ENCODE measurements at places on chromosomes 2 and 18. TPM values are rescaled to one million over a fixed set of nuclear protein-coding genes. Genes with fewer than 3 reads are reported as not detected.

Gene CFC1
- 1.8 TPM for total RNA-seq

Gene KCNG2
- total RNA-seq, result 1.6 TPM

Gene CYP20A1
- 12.6 TPM for total RNA-seq

Gene VWC2L
- total RNA-seq, result 0.15 TPM

Gene DAW1
- not detected for total RNA-seq

Gene MFSD2B
- 0.29 TPM for total RNA-seq

Gene ODC1
- total RNA-seq, result 88.0 TPM

Gene C2orf81
- 3.7 TPM for total RNA-seq

Gene CREB1
- total RNA-seq, result 108 TPM

Gene LOXHD1
- total RNA-seq, result not detected

- DNase-seq, result no peak
These were observed 25.5 kb downstream of the PLEK start for GRCh38 chr2:68390586-68390985.

DNA sequence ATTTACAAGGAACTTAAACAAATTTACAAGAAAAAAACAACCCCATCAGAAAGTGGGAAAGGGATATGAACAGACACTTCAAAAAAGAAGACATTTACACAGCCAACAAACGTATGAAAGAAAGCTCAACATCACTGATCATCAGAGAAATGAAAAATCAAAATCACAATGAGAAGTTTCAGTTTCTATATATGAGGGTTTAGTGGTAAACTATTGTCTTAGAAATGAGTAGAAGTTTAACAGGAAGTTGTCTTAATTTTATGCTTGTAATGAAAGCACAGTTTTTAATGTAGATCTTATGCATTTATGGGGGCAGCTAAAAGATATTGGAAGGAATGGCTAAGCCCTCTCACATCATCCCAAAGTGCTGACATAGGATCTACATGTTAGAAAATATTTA, 325.4 kb downstream of the ERBB4 start:
- DNase-seq, result no peak

DNA sequence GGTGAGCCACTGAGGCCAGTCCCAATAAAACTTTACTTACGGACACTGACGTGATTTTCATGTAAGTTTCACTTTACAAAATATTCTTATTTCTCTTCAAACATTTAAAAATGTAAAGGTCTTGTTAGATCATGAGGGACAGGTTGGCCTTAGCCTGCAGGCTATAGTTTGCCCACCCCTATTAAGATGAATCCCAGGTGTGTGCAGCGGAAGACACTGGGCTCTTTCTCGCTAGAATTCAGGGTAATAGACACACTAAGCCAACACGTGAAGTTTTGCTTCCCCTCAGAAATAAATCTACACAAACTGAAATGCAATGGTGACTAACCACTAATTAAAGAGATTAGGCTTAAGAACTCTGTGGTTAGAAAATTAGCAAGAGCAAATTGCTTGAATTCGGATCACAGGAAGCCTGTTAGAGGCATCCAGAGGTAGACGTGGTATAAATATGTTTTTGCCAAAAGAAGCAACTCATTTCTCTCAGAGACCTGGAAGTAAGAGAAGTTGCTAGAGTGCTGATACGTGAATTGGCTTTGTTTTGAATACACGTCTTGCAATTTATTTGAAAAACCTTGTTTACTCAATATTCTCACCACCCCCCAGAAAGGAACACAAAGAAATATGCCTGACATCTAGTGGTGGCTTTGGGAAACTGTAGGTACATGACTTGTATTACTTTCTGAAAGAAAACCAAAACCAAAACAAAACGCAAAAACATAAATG, 151.6 kb downstream of the DTNB start:
- DNase-seq, result no peak

DNA sequence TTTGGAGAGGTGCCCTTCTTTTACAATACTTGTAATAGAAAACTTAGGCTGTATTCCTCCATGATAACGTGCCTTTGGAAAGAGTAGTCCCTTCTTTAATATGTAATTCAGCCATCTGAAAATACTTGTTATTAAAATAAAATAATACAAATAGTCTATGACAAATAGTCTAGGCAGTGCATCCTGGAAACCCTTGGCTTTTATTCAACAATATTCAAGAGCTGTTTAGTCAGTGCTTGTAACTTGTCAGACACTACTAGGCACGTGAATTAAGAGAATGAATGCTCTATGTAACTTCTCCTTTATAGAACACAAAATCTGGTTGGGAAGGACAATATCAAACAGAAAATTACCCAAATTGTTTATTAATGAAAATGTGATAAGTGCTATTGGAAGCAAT, 388.2 kb downstream of the MTX2 start:
- no peak for DNase-seq

DNA sequence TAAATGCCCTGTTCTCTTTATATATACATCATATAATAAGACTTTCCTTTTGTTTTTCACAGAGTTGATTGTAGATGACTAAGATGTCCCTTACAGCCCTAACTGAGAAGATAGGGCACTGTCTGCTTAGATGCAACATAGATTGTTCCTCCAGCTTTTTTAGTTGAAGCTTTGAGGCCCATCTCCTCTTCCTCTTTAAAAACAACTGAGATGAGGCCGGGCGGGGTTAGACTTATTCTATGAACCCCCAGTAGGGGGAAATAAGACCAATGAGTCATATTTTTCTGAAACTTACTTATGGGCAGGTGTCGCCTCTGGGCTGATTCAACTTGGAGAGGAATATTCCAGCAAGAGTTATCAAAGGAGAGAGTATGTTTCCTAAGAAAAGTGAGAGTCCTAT, 84.6 kb downstream of the FBXO15 start:
- DNase-seq, result no peak

DNA sequence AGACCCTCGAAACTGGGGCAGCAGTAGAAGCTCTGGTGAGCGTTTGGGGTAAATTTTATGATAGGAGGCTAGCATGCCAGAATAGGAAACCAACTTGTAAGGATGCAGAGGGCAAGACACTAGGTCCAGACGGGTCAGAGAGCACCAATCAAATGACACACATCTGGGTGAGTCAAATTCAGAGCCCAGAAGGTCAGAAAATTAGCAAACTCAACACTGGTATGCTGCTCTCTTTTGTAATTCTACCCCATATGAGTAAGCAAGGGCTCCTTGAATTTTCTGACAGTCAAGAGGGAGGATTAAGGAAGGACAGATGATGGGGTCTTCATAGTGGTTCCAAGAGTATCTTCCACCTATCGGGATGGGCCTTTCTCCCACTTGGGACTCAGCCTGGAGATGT, 209.8 kb downstream of the BCL2 start:
- DNase-seq, result no peak

- no peak for DNase-seq
These were observed 14.6 kb upstream of the ACOXL start for GRCh38 chr2:110717734-110718133.

DNA sequence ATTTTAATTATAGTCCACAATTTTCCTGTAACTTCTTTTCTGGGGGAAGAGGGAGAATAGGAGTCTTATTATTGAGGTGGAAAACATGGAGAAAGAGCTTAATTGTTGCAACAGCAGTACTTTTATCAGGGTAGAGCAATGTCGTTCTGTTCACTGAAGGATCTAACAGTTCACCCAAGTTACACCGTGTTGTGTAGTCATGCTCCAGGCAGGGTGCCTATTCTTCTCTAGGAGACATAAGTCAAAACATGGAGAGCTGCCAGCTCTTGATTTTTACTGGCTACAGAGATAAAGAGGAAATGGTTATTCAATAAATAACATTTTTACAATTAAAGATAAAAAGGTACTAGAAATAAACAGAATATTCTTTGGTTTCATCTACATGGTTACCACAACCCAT, 594.3 kb upstream of the NETO1 start:
- DNase-seq, result no peak

GRCh38 chr2:150410809-150411208, 76.7 kb downstream of the RND3 start:
- DNase-seq, result no peak

DNA sequence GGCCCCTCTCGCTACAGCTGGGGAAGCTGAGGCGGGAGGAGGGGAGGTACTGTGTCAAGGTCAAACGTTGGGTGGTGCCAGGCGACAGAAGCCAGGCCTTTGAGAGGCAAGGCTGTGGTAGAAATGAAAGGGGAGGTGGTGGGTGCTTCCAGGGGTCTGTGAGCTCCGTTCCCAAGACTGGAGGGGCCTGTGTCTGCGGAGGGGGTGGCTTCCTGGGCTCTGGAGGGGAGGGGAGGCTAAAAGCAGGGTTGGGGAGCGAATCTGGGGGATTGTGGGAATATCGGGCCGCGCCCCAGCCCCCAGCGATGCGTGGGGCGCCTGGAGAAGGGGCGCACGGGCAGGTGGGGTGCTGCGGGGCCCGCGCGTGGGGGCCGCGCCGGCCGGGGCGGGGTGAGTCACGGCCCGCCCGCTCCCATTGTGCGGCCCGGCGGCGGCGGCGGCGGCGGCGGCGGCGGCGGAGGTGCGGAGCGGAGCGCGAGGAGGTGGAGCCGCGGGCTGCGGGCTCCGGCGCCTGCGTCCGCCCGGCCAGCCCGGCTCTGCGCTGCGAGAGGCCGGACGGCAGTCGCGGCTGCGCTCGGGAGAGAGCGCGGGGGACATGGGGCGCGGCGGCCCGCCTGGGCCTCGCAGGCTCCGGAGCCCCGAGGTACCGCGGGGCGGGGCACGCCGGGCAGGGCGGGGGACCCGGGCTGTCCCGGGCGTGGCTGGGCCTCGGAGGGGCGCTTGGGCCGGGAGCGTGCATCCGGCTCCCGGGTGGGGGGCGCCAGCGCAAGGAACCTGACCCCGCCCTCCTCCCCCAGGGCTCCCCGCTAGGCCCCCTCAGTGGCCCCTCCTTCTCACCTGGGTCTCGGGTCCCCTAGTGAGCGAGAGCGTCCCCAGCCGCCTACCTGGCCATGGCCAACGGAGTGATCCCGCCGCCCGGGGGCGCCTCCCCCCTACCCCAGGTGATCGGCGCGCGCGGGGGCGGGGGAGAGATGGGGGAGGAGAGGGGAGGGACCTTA, at the start of gene SLC4A3:
SLC4A3 (plus strand) TSS at position 528 of the 998 bp plus-strand sequence; CDS start at position 891, 363 bp downstream.
- DNase-seq, result peak; percentile 61

GRCh38 chr2:16104949-16105668, 164.8 kb downstream of the MYCN start:
- DNase-seq, result no peak

DNA sequence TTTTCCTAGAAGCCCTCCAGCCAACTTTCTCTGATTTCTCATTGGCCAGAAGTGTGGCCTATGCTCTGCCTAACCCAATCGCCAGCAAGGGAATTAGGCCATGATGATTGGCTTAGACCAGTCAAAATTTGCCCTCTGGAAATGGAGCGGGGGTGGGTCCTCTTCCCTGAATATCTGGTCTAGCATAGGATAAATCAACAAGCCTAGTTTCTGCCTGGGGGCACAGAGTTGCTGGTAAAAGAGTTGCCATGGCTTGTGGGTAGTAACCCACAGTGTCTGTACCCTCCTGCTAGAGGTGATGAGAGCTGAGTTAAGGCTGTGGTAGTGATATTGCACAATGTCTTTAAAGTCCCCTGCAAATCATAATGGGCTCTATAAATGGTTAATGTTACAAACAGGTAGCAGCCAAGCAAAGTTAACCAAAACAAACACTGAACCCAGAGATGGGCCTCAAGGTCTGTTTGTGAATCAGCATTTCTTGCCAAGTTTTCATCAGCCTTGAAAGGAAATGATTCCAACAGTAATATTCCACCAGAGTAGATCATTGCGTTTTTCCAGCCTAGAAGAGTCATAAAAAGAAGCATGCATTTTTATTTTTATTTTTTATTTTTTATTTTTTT, 19.3 kb downstream of the GALM start:
- no peak for DNase-seq

DNA sequence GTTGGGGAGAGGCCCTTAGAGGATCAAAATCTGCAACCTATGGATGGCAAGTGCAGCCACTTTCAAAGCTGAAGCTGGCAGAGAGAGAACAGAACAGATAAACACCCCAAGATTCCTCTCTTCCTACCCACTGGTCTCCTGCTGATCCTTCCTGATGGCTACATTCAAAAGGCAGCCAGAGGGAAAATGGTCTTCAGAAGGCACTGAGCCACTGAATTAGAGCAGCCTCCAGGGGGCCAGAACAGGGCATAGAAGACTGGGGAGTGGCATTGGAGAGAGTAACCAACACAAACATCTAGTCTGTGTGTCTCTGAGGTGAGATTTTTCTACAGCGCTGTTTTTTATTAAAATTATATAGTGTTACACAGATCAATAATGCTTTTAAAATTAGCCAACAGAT, 432.6 kb downstream of the PARD3B start:
- no peak for DNase-seq

GRCh38 chr2:20447437-20448245, 767 bp downstream of the RHOB start:
- peak; percentile 47 for DNase-seq

- DNase-seq, result no peak
These were observed 1.5 kb downstream of the TEX261 start for GRCh38 chr2:70992945-70993853.

DNA sequence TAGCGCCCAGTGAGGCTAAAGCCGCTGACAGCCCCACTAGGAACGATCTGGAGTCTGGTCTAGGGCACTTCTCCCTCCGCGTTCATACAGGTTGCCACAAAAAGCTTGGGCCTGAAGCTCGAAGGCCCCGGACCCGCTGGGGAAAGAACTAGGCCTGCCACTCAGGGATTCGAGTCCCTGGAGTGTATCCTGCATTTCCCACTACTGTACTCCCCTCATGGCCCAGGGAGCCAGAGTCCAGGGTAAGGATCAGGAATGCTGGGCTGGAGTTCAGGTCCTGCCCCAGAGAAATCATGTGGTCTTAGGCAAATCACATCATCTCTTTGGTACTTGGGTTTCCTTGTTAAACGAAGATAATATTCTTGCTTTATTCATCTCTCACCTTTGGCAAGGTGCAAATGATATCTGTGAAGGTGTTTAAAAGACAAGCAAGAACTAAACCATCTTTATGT, 1.4 kb upstream of the ZFP36L2 start:
- no peak for DNase-seq
